ENCODE measurements at places on chromosomes 4 and X.

DNA sequence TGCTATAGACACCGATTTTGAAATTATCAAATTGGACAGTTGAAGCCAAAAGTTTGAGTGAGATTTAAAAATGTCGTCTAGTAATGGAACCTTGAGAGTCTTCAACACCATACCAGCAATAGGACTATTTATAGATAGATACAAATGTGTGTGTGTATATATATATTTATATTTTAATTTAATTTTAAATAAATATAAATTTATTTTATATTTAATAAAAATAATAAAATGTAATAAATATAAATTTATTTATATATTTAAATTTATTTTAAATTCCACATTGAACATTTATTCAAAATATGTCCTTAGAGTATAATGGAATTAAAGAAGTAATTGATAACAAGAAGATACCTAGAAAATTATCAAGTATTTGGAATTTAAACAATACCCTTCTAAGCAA lies 221.9 kb upstream of the CXXC4 start:
- DNase-seq: no peak

- DNase-seq: no peak
Observed at GRCh38 chr4:135476272-135476671, 1274.7 kb upstream of the PABPC4L start.

DNA sequence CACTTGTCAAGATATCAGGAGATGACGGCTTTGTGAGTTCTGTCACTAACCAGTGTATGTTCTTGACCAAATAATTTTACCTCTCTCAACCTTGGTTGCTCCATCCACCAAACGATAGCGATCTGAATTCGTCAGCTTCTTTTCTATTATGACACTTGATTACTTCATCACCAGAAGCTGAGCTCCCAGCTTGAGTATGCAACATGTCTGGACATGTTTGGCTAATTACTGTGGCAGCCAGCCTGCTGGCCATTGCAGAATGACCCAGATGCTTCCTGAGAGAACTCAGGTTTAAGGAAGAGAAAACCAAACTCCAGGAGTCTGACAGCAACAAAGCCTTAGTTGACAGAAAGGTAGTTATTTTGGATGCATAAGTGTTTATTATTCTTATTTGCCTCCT lies 46.4 kb upstream of the PARM1 start:
- no peak for DNase-seq

DNA sequence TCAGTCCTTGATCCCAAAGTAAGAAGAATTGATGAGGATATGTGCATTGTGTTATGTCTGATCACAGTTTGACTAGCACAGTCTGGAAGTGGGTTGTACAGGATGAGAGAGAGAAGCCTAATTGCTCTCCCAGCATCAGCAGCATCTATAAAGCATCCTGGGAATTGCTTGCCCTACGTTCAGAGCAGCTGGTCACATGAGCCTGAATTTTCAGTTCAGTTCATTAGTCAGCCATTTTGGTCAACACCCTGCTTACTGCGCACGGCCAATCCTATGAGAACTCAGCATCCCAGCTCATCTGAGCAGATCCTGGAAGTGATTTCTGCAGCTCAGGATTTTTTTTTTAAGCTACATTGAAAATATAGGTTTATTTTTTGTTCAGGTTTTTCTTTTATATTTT lies at the start of gene RUFY3:
RUFY3 (plus strand) TSS at position 218 of the 400 bp plus-strand sequence. CDS start 610 bp downstream, outside the sequence.
- no peak for DNase-seq

- no peak for DNase-seq
Observed at GRCh38 chrX:153491351-153491914, 3.3 kb upstream of the BGN start.

DNA sequence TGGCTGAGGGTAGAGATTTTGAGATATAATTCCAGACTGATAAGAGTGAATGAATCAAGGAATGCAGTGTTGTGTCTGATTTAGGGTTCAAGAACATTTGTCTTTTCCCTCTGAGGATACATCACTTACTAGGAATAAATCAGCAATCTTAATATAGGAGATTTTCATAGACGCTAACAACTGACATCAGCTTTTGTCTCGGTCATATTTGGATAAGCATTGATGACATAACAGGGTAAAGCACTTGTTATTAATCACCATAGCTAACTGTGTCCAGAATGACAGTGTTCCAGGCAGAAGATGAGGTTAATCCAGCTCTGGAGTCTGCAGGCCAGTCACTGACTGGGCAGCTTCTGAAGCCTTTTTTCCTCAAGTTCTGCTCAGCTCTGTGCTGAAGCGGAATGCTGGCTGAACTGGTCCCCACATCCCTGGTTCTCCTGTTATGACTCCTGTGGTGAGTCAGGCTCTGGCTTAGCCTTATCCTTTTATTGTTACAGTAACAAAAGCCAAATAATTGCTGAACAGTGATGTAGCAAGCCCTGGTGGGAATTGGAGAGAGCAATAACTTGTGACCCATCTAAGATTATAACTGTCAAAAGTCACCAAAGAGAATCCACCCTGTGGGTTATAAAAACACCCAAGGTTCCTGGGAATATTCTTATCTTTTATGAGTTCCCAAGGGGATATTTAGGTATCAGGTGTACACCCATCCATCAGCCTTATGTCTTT lies 41.8 kb downstream of the FNIP2 start:
- no peak for DNase-seq

DNA sequence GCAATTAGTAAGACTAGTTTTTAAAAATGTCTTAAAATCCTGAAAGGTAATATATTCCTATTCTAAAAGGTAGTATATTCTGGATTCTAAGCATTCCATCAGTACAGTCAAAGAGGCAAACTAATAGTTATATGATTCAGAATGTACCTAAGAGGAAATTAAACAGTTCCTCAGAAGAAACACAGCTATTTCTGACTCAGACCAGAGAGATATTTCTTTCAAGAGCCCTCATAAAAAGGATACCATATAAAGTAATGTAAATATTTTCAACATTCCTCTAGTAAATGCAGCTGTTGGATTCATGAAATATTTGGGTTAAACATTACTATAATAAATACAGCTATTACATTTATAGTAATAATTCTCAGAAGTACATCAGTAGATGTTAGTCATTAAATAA lies 358.3 kb downstream of the MAGEB5 start:
- DNase-seq: no peak

GRCh38 chr4:95500361-95500760 lies 48.4 kb downstream of the UNC5C start:
- DNase-seq: no peak

GRCh38 chr4:26985873-26986272 lies 125.2 kb downstream of the STIM2 start:
- DNase-seq: peak; percentile 14

GRCh38 chrX:1165535-1166196 lies 46.8 kb downstream of the CRLF2 start:
- no peak for DNase-seq

GRCh38 chrX:136497556-136498052 lies at the start of gene HTATSF1:
TSS of gene HTATSF1 (plus strand) at chrX:136497592. CDS start at chrX:136497685, 93 bp downstream.
- no peak for DNase-seq

GRCh38 chr4:4332529-4332928 lies 42.5 kb downstream of the ZBTB49 start:
- DNase-seq: no peak

DNA sequence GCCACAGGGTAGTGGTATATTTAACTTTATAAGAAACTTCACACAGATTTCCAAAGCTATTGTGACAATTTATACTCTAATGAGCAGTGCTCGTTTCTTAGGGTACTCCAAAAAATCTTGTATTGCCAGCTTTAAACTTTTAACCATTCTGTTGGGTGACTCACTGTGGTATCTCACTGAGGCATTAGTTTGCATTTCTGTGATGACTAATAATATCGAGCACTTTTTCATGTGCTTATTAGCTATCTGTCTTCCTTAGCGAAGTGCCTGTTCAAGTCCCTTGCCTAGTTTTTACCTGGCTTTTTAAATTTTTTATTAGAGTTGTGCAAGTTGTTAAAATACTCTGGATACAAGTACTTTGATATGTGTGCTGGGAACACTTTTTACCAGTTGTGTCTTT lies 5.5 kb downstream of the PNMA3 start:
- DNase-seq: no peak

GRCh38 chrX:67582436-67582835 lies 38.6 kb downstream of the AR start:
- no peak for DNase-seq

GRCh38 chrX:3563451-3563850 lies 150.0 kb downstream of the PRKX start:
- no peak for DNase-seq

DNA sequence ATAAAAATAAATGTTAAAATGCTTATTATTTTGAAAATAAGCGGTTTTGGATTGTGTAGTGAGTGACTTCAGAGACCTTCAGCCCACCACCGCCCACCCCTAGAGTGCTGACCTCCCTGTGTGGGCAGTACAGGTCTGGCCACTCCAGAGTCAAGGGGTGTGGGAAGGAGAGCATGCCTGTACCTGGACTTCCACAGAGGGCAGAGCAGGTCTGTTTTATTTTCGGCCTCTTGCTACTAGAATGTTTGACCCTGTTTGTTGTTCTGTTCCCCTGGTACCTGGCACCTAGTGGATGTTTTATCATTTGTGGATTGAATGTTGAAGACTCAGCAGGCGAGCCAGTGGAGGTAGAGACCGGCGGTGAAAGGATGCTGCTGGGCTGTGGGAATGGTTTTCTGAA lies 14.3 kb downstream of the PIGG start:
- no peak for DNase-seq

- DNase-seq: no peak
Observed at GRCh38 chr4:113101669-113102068, 52.2 kb downstream of the ANK2 start.

DNA sequence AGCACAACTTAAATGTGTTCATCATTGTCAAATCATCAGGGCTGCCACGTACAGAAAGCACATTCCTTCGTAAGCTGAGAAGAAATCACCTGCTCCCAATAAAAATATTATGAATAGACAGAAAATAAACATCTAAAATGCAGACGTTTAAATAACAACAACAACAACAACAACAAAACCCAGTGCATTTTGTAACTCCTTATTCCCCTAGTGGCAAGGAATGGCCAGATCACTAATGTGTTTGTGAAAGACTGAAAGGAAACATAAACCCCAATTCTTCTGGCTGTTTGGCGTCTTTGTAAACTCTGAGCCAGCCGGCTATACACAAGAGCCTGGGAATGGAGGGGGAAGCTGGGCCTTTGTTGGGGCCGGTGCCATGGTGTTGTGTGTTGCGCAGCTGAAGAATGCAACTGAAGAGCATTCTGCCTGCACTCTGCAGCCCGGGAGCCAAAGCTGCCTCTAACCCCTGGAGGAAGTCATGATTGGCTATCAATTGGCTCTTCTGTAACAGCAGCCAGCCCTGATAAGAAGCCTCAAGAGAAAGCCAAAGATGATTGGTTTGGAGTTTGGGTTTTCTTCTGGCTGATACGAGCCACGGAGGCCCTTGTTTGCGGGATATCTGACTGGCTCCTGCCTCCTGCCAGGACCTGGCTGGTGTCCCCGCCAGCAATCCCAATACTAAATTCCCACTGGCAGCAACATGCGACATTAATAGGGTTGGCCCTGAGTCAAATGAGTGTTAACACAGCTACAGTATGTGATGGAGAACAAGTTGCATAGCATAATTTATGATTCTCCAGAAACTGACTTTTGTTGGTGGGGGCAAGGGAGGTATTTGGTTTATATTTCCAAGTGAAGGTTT lies 89.7 kb upstream of the TFDP3 start:
- DNase-seq: no peak

DNA sequence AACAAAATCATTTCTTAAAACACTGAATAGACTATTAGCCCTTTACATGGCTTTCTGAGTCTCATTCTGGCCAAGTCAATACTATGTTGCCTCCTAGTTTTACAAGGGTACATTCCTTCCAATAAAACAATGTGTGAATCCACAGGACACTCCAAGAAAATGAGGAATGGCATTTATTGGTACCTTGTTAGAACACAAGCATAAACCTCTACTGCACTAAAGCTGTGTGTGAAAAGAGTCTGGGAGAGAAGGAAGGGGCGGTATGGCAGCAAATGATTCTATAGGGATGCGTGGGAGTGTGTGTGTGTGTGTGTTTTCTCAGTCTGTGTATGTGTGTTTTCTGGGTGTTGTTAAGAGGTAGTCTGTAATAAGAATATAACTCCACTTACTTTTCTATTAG lies 48.9 kb downstream of the CXCL1 start:
- no peak for DNase-seq

DNA sequence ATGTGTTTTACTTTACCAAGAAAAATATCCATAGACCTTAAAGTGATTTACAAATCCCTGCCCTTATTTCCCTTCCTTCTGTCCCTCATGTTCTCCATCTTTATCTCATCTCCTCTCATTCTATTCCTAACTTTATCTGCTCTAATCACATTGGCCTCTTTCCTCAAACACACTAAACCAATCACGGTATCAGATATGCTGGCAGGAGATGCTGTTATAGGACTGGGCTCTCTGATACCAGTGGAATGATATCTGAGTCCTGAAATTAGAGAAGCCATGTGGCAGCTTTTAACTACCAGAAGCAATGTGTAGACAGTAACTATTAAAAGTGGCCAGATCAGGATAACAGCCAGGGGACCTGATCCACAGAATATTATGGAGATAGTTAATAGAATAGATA lies 49.9 kb upstream of the GIMD1 start:
- no peak for DNase-seq

DNA sequence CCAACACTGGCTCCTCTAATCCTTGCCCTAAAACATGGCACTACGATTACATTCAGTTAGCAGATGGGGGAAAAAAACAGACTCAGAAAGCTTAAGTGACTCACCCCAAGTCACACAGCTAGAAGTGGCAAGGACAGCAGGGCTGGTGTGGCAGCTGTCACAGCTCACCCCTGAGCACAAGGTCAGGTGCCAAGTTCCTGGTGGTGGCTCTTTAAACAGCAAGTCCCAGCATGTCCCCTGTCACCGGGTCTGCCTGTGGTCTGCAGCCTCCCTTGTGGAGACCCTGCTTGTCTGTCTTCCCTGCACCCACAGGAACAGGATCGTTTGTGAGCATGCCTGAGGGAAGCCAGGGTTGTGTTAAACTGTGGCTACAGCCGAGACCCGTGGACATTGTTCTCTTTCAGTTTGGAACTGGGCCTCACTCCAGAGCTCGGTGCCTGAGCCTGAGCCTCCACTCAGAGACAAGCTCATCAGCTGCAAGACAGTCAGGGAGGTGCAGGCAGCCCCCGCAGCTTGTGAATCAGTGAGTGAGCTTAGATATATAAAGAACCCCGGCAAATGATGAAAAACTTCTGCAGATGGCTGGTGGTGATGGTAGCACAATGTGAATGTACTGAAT lies 260.8 kb downstream of the BCOR start:
- DNase-seq: no peak

- no peak for DNase-seq
Observed at GRCh38 chr4:70152088-70152487, 1.9 kb upstream of the PRR27 start.

GRCh38 chr4:125728568-125728967 lies 413.8 kb downstream of the FAT4 start:
- DNase-seq: no peak
